ENCODE measurements at places on chromosomes 4 and X.

GRCh38 chrX:45186643-45187026, 14.0 kb downstream of the DIPK2B start:
- no peak for DNase-seq

DNA sequence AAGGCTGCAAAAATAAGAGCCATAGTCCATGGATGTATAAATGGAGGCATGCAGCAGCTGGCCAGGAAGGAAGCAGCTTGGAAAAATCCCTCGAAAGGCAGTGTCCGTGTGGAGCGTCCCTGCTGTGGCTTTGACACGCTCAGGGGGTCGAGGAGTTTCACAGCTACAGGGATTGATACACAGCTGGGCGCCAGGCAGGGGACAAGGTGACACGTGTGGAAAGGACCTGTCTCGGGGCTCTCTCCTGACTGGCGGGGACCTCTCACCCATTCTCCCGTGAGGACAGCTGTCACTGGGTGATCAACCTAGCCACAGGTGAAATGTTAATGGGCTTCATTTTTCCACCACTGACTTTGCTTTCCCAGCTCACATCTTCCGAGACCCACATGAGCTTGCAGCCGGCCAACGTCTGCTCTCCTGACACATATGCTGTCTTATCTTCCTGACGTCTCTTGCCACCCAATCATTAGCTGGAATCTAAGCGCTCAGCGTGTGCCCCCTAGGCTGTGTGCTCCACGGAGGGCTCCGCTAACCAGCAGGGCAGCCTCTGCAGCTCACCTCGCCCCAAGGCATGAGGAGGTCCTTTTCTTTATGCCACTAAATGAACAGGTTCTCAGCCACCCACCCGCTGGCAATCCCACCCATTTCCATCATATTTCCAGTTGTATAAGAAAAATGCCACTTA, 89.4 kb upstream of the AFAP1 start:
- no peak for DNase-seq

DNA sequence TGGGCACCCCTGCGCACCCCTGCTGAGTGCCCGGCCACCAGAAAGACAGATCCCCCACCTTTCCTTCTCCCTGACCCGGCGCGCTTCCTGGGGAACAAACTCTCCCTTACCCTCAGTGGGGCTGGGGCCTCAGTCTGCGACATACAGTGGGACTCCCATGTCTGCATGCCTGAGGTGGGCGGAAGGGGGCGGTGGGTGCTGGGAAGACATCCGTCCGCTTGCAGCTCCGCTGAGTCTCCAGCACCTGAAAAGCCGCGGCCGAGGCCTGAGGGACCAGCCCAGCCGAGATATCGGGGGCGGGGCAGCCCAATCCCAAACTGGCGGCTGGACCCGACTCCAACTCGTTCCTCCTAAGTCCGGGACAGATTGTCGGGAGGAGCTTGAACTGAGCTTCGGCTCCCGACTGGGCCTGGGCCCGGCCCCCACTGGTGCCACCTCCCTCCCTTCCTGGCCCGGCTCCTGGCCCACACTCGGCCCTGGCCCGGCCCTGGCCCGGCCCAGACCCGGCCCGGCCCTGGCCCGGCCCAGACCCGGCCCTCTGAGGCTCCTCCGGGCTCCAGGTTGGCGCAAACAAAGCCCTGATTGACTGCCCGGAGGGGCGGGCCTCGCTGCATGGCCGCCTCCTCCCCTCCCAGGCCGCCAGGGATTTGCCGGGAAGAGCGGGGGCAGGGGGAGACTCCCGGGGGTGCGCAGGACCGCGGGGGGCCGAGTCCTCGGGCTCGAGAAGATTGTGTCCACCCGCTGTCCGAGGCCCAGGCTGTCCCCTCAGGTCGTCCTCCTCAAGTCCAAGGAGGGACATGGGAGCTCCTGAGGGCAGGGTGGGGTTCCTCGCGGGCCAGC, 877 bp upstream of the SLC16A2 start:
- peak; percentile 3 for DNase-seq

DNA sequence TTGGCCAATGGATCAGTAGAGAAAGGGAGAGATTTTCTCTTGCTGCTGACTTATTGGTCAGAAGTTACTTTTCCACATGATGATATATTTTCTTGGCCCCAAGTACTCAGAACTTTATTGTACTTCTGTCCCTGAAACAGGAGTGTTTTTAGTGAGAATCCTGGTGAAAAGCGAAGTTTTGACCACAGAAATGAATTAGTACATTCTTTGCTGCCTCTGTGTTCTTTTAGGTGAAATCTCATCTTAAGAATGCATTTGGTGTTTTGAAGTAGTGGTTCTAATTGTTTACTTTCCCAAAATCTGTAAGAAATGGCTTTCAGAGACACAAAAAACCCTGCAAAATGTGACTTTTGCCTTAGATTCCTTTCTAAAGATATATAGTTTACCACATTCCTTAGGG, 240.4 kb downstream of the FRMPD4 start:
- DNase-seq: no peak

DNA sequence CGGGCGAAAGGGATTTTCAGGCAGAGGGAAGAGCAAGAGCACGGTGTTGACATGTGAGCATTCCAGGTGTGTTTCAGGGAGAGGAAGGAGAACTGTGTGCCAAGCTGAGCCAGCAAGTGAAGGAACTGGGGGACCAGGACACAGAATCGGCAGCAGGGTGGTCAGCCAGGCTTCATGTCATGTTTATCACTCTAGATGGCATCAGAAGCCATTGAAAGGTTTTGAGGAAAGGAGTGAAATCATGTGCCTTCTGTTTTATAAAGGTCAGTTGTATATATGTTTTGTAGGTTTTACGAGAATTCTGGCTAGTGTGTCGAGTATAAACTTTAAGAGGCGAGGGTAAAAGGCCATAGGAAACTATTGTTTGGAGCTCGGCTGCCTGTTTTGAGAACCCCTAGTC, 682.3 kb downstream of the TRIML1 start:
- DNase-seq: no peak

DNA sequence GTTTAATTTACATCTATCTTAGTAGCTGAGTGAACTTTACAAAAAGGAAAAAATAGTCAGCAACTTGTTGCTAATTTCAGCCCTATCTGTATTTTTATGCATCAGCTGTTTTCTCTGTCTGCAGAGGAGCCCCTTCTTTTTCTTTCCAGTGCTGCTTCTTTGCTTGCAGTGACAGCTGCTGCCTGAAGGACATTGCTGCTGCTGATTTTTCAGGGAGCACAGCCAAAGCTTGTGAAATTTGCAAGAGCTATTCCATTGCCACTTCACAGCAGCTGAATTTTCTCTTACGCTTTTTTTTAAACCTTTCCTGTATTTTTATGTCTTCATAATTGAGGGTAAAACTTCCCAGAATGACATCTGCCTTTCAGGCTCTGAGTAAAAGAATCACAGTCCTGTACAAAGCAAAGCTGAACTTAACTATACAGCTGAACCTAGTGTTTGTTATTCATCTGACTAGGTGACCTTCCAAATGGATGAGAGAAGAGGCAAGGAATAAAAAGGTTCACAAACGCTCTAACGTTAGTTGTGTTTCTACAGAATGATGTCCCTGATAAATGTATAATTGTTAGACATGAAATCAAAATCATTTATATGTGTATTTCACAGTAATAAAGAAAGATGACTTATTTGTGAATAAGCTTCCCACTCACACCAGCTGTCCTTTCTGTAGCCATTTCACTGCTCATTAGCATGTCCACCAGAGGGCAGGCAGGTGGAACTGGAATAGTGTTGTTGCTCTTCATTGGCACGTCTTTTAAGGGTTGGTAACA, 541.4 kb downstream of the ADGRL3 start:
- no peak for DNase-seq

DNA sequence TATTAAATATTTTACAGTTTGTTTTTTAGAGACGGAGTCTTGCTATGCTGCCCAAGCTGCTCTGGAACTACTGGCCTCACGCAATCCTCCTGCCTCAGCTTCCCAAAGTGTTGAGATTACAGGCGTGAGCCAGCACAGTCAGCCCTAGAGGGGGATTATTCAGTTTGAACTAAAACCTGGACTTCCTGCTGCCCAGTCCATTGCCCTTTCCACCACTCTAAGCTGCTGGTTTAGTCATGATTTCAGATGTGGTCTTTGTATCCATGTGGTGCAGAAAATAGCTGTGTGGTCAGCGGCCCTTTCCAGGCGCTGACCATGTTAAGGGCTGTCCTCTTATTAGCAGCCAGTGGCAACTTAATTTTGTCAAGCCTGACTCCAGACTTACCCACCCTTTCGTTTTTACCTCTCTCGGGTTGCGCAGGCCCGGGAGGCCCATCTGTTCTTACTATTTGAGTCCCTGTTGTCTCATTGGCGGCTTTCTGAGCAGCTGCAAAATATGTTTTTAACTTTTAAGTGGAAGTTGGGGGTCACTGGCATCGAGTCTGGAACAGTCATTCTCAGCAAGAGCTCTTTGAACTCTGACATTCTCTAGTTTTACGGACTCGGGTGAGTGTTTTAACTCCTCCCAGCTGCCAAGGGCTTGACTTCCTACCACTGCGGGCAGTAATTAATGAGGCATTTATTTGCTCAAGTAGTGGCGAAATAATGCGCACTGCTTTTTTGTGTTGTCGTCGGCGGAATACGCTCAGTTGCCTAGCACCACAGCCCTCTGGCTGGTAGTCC, 773 bp upstream of the VMA21 start:
- DNase-seq: peak; percentile 18

DNA sequence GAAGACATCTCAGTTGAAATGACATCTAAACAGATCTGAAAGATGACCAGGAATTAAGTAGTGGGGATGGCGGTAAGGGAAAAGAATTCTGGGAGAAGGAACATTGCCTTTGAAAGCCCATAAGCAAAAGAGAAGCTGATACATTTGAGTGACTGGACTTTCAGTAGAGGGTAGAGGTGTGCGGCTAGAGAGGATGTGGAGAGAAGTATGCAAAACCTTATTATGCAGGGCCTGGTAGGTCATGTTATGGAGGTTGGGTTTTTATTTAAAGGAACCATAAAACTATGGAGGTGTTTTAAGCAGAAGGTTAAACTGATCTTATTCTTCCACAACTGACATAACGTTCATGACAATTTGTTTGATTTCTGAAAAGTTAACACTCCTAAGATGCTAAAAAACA, 36.3 kb downstream of the RPS6KA3 start:
- no peak for DNase-seq

GRCh38 chr4:143417679-143418403, 81.2 kb downstream of the GAB1 start:
- DNase-seq: no peak

- DNase-seq: no peak
Observed at GRCh38 chr4:169975131-169975837, 50.9 kb downstream of the MFAP3L start.

DNA sequence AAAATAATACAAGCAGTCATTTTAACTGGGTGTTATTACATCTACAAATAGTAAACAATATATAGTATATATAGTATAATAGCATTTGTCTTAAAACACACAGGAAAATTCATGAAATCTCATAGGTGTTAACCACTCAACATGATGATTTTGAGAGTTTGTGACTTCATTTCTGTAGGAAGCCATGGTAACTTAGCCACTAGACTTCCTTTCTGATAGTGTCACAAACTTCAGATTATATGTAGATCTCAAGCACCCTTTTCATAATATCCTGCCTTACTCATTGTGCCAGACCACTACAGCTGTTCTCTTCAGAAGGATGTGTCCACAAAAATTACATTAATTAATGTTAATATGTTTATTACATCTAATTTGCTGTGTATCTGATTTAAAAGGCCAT, 1250.6 kb downstream of the ADGRL3 start:
- DNase-seq: no peak

GRCh38 chr4:1451752-1452122, 45.5 kb upstream of the NKX1-1 start:
- no peak for DNase-seq

DNA sequence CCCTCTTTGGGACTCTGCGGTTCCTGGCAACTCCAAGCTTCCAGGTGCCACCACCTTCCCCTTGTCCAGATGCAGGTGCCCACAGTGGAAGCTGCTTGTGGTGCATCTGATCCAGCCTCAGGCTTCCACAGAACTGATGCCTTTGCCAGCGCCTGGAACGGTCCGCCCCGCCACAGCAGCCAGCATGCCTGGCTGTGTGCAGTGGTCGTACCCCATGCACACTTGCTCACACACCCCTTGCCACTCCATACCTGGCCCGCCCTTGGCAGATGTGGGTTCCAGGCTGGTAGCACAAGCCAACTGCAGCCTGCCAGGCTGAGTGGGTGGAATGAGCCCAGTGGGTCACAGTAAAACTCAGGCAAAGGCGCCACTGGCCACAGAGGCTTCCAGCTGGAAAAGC, 240.5 kb downstream of the PPP4R3C start:
- DNase-seq: no peak

DNA sequence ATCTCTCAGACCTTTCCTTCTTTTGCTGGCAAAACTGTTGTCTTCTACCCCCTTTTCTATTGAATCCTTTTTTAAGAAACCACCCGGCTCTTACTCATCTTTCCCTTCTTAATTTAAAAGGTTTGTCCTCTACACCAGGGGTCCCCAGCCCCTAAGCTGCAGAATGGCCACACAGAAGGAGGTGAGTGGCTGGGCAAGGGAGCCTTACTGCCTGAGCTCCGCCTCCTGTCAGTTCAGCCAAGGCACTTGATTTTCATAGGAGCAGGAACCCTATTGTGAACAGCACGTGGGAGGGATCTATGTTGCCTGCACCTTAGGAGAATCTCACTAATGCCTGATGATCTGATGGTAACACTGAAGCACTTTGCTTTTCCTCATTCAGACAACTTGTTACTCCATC, 726.3 kb upstream of the INTU start:
- no peak for DNase-seq

GRCh38 chr4:189232274-189232673, 708.4 kb upstream of the FRG1 start:
- no peak for DNase-seq

- DNase-seq: no peak
Observed at GRCh38 chr4:178812866-178813265, 1370.6 kb upstream of the AGA start.

DNA sequence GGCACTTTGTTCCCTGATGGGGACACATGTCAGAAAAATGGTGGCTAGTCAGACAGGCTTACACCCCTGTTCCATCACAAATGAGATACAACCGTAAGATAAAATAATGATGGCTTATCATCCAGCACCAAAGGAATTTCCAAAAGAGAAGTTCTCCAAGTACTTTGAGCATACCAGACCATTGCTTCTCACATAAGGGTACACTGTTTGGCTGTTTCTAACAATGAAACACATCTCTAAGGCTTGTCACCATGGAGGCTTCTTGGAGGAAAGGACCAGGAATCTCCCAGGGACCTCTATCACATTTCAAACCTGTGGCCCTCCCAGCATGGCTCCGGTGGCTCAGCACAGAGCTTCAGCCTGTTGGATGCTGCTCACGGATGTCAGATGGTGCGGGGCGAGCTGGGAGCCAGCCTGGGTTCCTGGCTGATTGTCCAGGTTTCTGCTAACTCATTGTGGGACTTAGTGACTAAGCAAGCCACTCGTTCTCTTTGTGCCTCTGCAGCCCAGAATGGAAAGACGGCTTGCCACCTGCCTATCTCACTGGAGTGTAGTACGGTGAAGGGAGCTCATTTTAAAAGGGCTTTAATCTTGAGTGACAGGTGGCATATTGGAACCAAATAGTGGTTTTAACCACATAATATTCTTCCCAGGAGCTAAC, 54.5 kb downstream of the FHDC1 start:
- DNase-seq: no peak

GRCh38 chrX:53716328-53717088, 30.0 kb upstream of the HUWE1 start:
- DNase-seq: peak; percentile 26

GRCh38 chr4:139794158-139794954, 128.7 kb downstream of the MGST2 start:
- no peak for DNase-seq
